ENCODE measurements at places on chromosomes 7 and 10. TPM values are rescaled to one million over a fixed set of nuclear protein-coding genes. Genes with fewer than 3 reads are reported as not detected.
A peak's percentile ranks its signal among the peaks of the same experiment; 100 is the strongest.

DNA sequence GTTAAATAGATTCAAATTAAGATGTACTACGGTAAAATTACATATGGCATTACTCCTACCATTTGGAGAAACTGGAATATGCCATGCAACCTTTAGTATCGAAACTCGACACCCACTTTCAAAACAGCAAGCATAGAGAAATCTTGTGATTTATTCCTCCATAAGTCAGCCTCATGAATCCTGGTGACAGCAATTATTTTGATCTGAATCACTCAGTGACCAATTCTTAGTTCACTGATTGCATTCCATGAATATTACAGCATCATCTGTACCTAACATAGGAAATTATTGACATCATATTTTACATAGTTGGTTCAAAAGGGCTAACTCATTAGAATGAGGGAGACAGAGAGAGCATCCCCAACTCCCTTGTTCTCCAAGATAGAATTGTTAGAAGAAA is 89.6 kb downstream of the CACNB2 start:
- peak; percentile 7 for DNase-seq

DNA sequence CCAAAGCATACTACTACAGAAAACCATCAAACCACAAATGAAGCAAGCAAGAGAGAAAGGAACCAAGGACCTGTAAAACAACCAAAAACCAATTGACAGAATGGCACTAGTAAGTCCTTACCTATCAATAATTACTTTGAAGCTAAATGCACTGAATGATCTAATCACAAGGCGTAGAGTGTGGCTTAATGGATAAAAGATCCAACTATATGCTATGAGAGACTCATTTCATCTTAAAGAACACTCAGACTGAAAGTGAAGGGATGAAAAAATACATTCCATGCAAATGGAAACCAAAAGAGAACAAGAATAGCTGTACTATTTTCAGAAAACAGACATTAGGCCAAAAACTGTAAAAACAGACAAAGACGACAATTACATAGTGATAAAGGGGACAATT is 70.7 kb downstream of the CRPPA start:
- no peak for DNase-seq

- peak; percentile 91 for DNase-seq
Observed at GRCh38 chr7:55129541-55130394, 111.0 kb downstream of the EGFR start.

DNA sequence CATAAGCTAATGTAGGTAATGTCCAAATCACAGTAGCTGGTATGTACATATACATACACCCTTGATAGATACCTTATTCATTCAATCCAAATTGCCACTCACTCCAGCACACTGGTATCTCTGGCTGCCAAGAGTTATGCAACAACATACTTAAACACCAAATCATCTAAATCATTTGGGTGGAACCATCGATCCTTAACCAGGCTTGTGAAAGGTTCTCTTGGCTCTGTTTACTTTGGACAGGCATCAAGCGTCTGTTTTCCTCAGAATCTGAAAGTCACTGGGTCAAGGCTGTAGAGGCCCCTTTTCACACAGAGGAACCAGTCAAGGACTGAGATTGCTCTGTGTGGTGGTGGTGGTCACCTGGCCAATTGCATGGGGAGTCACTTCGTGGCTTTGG is 24.6 kb downstream of the JAZF1 start:
- DNase-seq = no peak

DNA sequence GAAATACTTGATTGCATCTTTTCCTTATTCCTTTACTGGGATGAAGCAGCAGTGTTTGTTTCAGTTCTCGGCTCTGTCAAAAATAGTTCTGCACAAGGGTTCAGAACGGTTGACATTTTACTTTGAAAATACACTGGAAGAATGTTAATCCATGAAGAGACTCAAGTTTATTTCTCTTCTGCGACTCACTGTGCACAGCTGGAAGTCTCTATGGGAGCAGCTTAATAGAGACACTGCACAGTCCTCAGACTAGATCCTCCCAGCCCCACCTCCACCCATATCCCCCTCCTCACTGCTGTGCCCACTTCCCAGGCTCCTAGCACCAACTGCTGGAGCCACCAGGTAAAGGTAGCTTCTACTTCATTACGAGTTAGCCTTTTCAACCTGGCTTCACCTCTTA is 517.8 kb downstream of the GRID1 start:
- DNase-seq = no peak

- DNase-seq = no peak
Observed at GRCh38 chr10:33041783-33042437, 83.9 kb upstream of the ITGB1 start.

DNA sequence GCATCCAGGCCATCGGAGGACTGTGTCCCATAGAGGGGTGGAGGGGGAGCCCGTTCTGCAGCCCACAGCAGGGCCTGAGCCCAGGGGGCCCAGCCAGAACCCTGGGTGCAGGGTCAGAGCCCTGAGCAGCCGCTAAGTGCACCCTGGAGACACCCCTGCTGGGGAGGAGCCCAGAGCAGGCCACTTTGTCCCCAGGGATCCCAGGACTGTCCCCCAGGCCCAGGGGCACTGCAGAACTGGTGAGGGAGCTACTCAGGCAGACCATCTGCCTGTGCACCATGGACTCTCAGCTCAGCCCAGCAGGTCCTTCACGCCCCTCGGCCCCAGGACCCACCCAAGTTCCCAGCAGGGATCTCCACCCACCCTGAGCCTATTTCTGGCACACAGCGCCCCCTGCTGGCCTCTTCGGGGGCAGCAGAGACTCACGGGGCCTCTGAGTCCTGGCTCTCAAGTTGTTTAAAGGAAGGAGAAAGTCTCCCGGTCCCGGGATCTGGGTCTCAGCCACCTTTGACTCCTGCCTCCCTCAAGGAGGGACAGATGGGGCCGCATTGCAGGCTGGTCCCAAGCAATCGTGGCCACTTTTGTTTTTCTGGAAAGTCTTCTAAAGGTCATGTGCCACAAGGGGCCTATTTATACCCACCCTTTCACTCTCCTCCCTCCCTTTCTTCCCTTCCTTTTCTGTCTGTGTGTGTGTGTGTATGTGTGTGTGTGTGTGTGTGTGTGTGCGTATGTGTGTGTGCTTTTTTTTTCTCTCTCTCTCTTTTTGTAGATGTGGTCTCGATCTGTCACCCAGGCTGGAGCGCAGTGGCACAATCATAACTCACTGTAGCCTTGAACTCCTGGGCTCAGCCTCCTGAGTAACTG is 90.3 kb downstream of the MYL10 start:
- DNase-seq = no peak

- DNase-seq = peak; percentile 91
Observed at GRCh38 chr7:29596593-29597178, 33.1 kb downstream of the PRR15 start.

GRCh38 chr10:73867126-73867807 is 7.1 kb downstream of the CAMK2G start:
- DNase-seq = no peak

DNA sequence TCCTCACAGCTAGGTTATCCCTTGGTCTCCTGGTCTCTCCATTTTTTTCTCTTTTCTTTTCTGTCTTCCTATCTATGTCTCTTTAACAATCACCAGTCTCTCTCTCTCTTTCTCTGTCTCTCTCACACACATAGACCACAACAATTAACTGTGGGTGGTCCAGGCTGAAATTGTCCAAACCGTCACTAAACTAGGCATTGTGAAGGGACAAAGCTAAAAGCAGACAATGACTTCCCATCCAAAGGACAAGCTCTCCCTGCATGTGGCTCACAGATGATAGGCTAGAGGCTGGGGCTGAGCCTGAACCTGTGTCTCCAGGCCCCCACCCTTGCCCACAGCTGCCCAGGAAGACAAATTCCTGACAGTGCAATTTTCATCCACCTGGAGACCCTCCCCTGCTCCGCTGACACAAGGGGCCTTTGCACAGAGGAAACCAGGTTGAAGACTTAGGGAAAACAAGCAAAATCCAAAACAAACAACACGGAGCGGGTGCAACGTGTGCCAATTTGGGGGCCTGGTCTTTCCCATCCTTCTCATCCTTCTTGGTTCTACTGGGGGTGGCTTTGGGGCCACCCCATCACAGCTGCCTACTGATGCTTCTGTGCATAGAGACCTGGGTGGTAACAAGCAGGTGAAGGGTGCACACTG is 755.4 kb downstream of the GRID1 start:
- peak; percentile 80 for DNase-seq

DNA sequence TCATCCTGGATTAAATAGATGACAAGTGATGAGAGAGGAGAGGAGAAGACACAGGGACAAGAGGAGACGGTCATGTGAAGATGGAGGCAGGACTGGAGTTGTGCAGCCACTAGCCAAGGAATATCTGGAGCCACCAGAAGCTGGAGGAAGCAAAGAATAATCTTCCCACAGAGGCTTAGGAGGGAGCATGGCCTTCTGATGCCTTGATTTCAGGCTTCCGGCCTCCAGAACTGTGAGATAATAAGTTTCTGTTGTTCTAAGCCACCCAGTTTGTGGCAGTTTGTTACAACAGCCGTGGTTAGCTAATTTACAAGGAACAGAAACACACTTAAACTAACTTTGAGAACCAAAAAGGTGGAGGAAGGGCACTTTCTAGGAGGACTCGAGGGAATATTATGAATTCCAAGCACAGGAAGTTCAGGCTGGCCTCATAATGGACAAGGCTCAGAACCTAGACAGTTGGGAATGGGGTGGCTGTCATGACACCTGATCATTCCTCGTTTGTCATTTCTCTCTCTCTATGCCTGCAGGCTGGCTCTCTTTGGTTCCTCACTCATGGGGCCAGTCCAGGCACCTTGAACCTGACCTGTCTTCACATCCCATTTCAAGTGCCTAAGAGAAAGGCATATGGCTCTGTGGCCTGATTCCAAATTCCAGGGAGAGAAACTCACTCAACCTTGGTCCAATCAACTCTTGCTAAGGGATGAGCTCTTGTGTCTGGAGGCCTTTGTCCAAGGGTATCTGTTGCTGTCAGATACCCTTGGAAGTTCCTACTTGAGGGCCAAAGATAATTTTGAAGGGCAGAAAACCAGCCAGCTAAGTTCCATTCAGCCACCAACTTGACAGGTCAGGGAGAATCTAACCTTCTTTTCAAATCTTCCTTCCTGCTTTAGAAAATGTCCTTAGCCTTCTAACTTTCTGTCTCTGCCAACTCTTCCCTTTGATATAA is 33.5 kb upstream of the PDZD8 start:
- DNase-seq = no peak

- DNase-seq = no peak
Observed at GRCh38 chr7:155589001-155589980, 42.9 kb upstream of the CNPY1 start.

GRCh38 chr10:8637640-8638039 is 583.2 kb downstream of the GATA3 start:
- DNase-seq = no peak

GRCh38 chr10:70477661-70478162 is 855 bp upstream of the PALD1 start:
- DNase-seq = no peak

DNA sequence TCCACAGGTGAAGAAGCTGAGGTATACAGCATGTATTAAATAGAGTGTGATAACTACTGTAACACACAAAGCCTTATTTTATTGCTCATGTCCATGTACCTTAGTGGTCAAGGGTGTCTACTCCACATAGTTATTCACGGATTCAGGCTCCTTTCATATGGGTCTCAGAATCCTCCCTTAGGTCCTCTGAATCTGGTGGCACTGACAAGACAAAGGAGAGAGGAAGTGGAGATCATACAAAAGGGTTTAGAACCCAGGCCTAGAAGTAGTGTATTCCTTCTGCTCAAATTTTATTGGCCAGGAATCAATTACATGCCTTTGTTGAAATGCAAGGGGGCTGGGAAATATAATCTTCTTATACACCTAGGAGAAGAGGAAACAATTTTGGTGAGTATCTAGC is 164.6 kb downstream of the PTEN start:
- no peak for DNase-seq

DNA sequence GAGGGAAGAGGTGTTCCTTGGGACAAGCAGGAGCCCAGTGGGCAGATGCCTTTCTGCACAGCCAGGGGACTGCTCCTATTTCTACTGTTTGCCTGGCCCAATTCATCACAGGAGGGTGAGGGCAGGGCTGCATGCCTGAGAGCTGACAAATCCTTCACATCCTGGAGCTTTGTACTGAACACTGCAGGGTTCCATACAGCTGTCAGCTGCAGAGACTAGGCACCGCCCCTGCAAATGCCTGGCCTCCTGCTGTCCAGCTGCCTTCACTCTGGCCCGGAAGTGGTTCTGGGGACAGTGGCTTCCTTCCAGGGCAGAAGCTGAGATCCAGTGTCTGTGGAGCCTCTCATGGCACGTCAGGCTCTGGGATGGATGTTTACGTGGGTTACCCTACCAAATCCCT is 470.7 kb downstream of the DNAJB6 start:
- DNase-seq = no peak

DNA sequence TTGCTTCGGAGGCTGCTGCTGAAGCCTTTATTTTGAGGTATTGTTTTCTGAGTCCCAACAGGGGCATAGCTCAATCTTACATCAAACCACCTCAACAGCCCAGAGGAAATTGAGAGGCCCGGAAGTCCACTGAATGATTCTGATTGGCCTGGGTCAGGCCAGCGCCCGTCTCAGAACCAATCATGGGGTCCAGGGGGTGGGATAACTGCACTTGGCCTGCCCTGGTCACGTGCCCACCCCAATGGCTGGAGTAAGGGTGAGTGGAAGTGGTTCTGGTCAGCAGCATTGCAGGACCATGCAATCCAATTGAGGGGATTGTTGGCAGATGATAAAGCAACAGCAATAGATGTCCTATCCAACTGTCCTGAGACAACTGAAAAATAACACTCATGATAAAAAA is 190.6 kb downstream of the HERPUD2 start:
- no peak for DNase-seq

DNA sequence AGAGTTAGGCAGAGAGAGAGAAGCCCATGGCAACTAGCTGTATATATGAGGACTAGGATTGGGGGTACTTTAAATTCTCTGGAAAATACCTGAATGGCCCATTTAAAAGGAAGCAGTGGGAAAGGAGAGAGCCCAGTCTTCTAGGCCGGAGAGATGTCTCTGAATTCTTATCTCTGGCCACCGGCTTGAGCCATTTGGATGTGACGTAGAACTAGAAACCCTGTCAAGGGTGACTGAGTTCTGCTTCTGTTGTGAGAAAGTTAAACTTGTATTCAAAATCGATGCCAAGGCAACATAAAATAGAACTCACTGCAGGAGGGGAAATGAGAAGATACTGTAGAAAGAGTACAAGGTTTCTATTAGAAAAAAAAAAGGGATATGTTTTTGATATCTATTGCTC is 6.3 kb upstream of the GSTK1 start:
- no peak for DNase-seq

DNA sequence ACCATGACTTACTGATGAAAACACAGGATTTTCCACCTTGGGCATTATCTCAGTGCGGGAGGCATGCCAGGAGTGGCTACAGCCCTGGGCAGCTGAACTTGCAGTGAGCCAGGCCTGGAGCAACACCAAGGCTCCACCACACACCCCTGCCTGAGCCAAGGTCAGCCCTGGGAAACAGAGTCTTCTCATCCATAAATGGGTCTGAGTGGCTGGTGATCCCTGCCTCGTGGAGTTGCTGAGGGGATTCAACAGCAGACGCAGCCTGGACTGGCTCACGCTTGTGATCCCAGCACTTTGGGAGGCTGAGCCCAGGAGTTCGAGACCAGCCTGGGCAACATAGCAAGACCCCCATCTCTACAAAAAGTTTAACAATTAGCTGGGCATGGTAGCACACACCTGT is 32.2 kb downstream of the SPOCK2 start:
- no peak for DNase-seq

- DNase-seq = no peak
Observed at GRCh38 chr7:136878878-136879277, 10.4 kb downstream of the CHRM2 start.

GRCh38 chr10:75597773-75598440 is 166.5 kb downstream of the LRMDA start:
- no peak for DNase-seq

C10orf105 gene
- 0.17 TPM for total RNA-seq

CYP3A4 gene
- total RNA-seq = not detected

ASB15 gene
- not detected for total RNA-seq

LBX1 gene
- not detected for total RNA-seq

ASAH2 gene
- 0.17 TPM for total RNA-seq

OR2A5 gene
- not detected for total RNA-seq

STEAP1B gene
- total RNA-seq = 2.2 TPM

All from esophagus muscularis mucosa (tissue), 4 donors.